ENCODE measurements at places on chromosomes 16 and 17.

DNA sequence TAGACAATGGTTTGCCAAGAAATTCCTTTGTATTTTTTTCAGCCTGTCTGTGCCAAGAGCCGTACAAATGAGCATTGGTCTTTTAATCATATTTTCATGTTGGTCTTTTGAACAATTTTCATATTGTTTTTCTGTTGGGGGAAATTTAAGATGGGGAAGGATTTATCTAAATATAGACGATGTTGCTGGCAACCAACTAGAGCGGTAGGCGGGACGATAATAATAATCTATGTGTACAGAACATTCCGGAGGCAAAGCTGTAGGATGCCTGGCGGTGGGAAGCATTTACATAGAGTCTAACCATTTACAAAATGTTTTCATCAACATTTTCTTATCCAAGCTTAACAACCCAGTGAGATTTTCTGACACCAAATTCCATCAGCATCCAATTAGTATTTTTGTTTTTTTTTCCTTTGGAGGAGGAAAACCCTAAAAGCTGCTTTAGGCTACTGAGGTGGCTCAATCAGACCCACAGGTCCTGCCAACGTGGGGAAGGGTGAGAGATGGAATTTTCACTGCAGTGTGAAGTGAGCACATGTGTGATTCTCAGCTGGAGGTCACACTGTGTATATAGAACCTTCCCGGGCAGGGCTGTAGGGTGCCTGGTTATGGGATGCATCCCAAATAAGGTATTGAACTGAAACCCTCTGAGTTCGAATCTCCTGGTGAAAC is 11.7 kb upstream of the SEC14L1 start:
- DNase-seq = no peak

- no peak for DNase-seq
Measured at GRCh38 chr17:34769049-34769448, 189.7 kb downstream of the TMEM132E start.

DNA sequence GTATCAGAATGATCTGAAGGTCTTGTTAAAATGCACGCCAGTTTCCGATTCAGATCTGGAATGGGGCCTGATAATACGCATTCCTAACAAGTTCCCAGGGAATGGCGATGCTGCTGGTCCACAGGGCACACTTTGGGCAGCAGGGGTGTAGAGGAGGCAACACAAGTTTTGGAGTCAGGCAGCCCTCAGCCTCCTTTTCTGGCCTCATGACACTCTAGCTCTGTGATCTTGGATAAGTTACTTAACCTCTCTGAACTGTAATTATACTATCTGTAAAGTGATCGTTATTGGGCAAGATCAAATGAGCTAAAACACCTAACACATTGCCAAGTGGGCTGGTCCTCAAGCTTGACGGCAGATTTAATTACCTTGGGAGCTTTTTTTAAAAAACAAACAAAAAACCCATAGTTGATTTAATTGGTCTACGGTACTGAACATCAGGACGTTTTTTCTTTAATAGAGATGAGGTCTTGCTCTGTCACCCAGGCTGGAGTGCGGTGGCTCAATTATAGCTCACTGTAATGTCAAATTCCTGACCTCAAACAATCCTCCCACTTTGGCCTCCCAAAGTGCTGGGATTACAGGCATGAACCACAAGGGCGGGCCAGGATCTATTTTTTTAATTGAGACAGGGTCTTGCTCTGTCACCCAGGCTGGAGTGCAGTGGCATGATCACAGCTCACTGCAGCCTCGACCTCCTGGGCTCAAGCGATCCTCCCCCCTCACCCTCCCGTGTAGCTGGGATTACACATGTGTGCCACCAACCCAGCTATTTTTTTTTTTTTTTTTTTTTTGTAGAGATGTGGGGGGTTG is 10.0 kb upstream of the MRPS23 start:
- DNase-seq = no peak

- no peak for DNase-seq
Measured at GRCh38 chr17:34154961-34155730, 99.9 kb upstream of the CCL2 start.

- no peak for DNase-seq
Measured at GRCh38 chr17:44995436-44996001, 27.4 kb upstream of the C1QL1 start.

DNA sequence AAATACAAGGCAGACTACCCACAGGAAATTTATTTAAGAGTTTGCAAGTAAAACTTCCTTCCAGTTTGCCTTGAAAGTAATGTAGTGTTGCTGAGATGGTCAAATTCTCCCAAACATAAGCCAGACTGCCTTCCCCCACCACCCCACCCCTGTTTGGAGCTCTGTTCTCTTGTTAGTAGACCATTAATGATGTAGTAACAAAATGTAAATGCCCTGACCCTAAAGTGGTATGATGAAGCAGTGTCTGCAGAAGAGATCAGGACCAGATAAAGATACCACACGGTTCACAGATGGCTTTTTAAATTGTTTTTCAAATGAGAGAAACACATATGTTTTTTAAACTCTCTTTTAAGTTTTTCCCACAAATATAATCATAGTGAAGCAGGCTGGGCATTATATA is 136.4 kb upstream of the TMEM97 start:
- DNase-seq = no peak

- DNase-seq = no peak
Measured at GRCh38 chr16:15494236-15494635, 59.8 kb downstream of the BMERB1 start.

DNA sequence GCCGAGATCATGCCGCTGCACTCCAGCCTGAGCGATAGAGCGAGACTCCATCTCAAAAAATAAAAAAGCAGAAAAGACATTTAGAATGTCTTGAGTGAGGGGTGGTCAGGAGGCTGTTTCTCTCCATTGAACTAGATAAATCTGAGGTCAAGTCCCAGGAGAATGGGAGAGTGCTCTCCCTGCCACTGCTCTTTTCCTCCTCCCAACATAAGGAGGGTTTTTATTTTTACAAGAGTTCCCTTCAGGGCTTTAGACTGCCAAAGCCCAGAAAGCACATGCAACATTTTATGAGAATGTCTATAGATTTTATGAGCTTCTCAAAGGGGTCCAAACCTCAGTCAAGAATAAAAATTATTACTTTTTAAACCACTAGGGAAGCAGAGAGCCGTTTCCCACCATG is 1.6 kb downstream of the RND2 start:
- DNase-seq = no peak

- DNase-seq = no peak
Measured at GRCh38 chr16:70685938-70686375, at the start of gene MTSS2. MTSS2 (minus strand) TSS chr16:70686053; CDS start chr16:70685791, 262 bp downstream.

- no peak for DNase-seq
Measured at GRCh38 chr17:15256689-15257088, 8.4 kb downstream of the PMP22 start.

DNA sequence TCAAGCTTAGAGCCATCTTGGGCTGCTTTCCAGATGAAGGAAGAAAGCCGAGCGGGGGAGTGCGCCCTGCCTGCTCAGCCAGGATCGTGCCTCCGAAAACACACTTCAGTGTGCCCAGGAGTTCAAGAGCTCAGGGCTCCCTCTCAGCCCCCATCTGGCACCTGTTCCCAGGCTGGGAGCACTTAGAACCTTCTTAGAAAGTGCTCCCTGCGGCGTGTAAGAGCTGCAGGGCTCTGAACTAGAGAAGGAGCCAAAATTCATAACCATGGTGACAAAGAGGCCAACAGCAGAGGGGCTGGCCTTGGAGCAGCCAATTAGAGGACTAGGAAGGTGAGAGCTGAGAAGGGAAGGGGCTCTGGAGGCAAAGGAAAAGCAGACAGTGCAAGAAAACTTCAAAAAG is 59.0 kb upstream of the TNRC6C start:
- DNase-seq = no peak

- no peak for DNase-seq
Measured at GRCh38 chr17:56596691-56597494, 3.4 kb downstream of the NOG start.

DNA sequence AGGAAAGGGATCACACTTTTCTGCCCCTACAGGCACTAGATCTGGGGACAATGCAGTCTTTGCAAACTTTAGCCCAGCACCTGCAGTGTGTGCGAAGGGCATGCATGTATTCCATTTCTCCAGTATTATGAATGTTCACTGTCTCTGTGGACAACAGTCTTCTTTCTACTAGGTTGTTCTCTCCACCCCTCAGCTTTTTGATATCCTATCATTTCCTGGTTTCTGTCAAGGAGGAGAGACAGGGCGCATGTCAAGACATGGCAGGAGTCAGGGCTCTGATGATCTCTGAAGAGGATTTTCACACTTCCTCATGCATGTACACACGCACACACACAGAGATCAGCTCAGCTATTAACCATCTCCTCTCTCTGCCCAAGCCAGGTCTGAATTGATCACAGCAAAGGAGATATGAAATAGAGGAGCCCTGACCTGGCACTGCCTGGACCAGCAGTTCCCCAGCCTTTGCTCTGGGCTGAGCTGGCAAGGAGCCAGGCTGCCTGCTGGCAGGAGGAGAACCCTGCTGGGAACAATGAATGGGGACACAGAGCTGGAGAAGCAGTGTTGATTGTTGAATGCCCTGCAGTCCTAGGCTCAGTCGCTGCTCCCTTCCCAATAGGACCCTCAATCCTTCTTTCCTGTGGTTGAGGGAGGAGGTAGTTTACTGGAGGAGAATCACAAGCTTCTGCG is 2.6 kb downstream of the GPR179 start:
- no peak for DNase-seq

DNA sequence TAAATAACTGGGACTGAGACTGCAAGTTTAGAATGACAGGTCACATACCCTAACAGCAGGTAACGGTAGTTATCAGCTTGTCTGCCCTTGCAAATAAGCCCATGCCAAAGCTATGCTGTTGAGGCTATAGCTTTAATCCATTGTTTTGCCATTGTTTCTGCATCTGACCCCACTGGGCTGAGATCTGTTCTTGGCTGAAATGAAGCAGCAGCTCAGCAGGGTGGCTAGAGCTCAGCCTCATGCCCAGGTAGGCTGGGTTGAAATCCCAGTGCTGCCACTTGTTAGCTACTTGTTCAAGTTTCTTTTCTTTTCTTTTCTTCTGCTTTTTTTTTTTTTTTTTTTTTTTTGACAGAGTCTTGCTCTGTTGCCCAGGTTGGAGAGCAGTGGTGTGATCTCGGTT is 40.1 kb downstream of the NKD1 start:
- no peak for DNase-seq

- DNase-seq = no peak
Measured at GRCh38 chr17:81097943-81098308, 63.0 kb downstream of the BAIAP2 start.

- DNase-seq = peak; percentile 48
Measured at GRCh38 chr17:80953471-80954315, 37.9 kb upstream of the CHMP6 start.

DNA sequence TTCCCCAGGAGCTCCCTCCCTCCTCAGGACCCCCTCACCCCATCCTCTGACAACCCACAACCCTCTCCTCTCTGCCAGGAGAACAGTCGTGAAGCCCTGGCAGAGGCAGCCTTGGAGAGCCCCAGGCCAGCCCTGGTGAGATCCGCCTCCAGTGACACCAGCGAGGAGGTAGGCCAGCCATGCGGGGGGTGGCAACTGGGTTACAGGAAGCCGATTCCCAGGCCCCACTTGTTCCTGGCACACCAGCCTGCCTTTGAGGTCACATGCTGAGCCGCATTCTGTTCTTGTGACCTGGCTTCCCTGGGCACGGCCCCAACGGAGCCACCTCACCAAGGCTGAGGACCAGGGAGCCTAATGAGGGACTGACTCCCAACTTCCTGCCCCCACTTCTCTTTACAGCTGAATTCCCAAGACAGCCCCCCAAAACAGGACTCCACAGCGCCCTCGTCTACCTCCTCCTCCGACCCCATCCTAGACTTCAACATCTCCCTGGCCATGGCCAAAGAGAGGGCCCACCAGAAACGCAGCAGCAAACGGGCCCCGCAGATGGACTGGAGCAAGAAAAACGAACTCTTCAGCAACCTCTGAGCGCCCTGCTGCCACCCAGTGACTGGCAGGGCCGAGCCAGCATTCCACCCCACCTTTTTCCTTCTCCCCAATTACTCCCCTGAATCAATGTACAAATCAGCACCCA is 7.9 kb downstream of the NAT9 start:
- no peak for DNase-seq

- no peak for DNase-seq
Measured at GRCh38 chr16:28149011-28149888, 62.5 kb downstream of the XPO6 start.

GRCh38 chr17:42347606-42348005 is 40.6 kb downstream of the STAT3 start:
- DNase-seq = no peak

DNA sequence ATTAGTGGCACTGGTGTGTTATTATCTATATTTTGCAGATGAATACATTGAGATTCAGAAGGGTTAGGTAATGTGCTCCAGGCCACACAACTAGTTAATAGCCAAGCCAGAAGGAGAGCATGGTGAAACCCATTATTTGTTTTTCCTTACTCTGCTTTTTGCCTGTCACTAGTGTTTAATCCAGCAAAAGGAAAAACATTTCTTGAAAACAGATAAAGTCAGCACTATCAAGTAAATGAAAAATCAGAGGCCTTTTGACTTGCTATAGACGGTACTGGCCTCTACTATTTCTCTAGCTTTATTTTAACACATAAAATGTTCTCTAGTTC is 4.8 kb downstream of the PITPNC1 start:
- DNase-seq = no peak

DNA sequence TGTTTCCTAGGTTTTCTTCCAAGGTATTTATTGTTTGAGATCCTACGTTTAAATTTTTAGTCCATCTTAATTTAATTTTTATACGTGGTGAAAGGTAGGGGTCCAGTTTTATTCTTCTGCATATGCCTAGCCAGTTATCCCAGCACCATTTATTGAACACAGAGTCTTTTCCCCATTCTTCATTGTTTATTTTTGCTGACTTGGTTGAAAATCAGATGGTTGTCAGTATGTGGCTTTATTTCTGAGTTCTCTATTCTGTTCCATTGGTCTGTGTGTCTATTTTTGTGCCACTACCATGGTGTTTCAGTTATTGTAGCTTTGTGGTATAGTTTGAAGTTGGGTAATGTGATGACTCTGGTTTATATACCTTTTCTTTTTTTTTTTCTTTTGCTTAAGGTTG is 753.0 kb upstream of the GOT2 start:
- DNase-seq = no peak

DNA sequence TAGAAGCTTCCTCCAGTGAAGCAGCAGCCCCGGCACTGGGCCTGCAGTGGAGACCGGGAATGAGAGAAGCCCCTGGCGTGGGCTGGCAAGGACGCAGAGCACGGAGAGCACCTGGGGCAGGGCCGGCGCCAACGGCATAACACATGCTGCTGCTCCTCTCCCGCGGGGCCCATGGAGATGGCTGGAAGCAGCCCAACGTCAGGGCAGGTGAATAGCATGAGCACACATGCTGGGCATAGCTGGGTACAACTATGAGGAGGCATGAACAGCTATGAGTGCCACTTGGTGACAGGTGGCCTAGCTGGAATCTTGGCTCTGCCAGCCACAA is 46.4 kb downstream of the IRF8 start:
- DNase-seq = no peak

GRCh38 chr17:69198238-69198637 is 30.4 kb downstream of the ABCA10 start:
- DNase-seq = no peak

- DNase-seq = no peak
Measured at GRCh38 chr16:73171901-73172240, 123.9 kb upstream of the ZFHX3 start.

DNA sequence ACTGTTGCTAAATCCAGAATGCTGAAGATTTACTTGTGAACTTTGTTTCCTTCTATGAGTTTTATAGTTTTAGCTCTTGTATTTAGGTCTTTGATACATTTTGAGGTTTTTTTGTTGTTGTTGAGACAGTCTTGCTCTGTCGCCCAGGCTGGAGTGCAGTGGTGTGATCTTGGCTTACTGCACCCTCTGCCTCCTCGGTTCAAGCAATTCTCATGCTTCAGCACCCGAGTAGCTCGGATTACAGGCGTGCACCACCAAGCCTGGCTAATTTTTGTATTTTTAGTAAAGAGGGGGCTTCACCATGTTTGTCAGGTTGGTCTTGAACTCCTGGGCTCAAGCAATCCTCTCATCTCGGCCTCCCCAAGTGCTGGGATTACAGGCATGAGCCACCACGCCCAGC is 14.4 kb downstream of the TENT4B start:
- no peak for DNase-seq
